ENCODE measurements at places on chromosomes 11 and 22. TPM values are rescaled to one million over a fixed set of nuclear protein-coding genes. Genes with fewer than 3 reads are reported as not detected.

APOL5 gene
- polyA plus RNA-seq: not detected

KCNK7 gene
- polyA plus RNA-seq: 2.8 TPM

OR8D4 gene
- polyA plus RNA-seq: not detected

FLRT1 gene
- polyA plus RNA-seq: 0.06 TPM

LGALS12 gene
- 0.98 TPM for polyA plus RNA-seq

GAL3ST3 gene
- polyA plus RNA-seq: not detected

CHKA gene
- polyA plus RNA-seq: 17.6 TPM

ZPR1 gene
- 35.8 TPM for polyA plus RNA-seq

CHST1 gene
- polyA plus RNA-seq: 2.0 TPM

MPPED2 gene
- 0.20 TPM for polyA plus RNA-seq

TRIM51 gene
- polyA plus RNA-seq: not detected

OR51E2 gene
- polyA plus RNA-seq: not detected

FGF3 gene
- polyA plus RNA-seq: not detected

MS4A7 gene
- 50.6 TPM for polyA plus RNA-seq

NPAS4 gene
- polyA plus RNA-seq: 0.14 TPM

GLYAT gene
- polyA plus RNA-seq: not detected

DDX25 gene
- 0.16 TPM for polyA plus RNA-seq

MS4A15 gene
- polyA plus RNA-seq: 9.8 TPM
